CD4-positive, alpha-beta T cell treated with Interleukin-17A for 4 hours (primary cell): ENCODE measurements at places on chromosomes 1 and 21.

DNA sequence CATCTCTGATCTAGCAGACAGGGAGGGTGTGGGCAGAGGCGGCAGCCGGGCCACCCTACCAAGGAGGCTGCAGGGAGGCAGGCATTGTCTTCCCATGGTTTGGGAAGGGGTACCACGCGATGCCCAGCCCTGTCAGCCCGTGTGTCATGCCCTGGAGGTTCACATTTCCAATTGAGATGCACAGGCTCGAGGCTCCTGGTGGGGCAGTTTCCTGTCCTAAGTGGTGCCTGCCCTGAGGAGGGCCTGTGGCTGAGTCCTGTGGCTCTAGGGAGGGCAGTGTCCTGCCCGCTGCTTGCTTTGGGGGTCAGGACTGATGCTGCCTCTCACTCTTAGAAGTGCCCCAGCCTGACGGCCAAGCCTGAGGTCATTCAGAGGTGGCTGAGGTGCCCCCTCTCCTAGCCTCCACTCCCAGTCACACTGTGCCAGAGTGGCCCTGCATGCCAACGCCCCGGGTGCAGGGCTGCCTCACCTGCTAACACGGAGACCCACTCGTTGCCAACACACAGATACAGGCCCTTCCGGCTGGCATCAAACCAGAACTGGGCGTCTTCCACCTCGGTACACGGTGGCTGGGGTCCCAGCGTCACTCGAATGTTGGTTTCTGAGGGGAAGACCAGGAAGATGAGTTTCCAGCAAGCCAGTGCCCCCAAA, 11.9 kb downstream of the KRTAP10-1 start:
- no peak for DNase-seq

- no peak for DNase-seq
These were observed 14.9 kb downstream of the ABCA4 start for GRCh38 chr1:94105957-94106529.

DNA sequence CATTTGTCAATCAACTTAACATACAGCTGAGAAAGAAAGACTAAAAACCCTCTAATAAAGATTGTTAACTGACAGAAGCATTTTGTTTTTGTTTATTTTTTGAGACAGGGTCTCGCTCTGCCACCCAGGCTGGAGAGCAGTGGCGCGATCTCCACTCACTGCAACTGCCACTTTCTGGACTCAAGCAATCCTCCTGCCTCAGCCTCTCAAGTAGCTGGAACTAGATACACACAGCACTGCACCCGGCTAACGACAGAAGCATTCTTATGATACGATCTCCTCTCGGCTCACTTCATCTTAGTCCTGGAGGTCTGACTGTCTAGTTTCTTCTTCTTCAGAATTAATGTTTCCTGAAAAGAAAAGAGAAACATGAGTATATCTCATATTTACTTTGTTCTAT, 23.5 kb downstream of the RSPH1 start:
- DNase-seq: no peak

GRCh38 chr21:21283810-21284209, 285.6 kb downstream of the NCAM2 start:
- DNase-seq: no peak

GRCh38 chr21:26072666-26073615, 97.6 kb downstream of the APP start:
- no peak for DNase-seq

GRCh38 chr1:78171736-78172590, 126.2 kb downstream of the GIPC2 start:
- DNase-seq: no peak

GRCh38 chr1:52186449-52186848, 44.6 kb downstream of the ZFYVE9 start:
- no peak for DNase-seq

DNA sequence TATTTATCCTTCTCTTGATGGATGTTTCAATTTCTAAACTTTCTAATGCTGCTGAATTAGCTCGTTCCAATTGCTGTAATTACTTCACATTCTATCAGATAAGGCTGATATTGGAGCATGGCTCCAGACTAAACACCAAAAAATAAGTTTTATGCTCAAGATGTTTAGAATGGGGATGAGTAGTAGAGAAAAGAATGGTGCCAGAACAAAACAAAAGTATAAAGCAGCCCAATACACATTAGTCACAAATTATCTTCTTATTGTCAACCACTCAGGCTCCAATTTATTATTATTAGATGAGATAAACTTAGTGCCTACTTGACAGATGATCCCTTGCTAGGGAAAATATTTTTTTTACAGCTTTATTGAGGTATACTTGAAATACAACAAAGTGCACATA, 21.8 kb downstream of the ATPAF1 start:
- DNase-seq: no peak

GRCh38 chr1:110164725-110165350, 14.5 kb downstream of the SLC6A17 start:
- DNase-seq: no peak

DNA sequence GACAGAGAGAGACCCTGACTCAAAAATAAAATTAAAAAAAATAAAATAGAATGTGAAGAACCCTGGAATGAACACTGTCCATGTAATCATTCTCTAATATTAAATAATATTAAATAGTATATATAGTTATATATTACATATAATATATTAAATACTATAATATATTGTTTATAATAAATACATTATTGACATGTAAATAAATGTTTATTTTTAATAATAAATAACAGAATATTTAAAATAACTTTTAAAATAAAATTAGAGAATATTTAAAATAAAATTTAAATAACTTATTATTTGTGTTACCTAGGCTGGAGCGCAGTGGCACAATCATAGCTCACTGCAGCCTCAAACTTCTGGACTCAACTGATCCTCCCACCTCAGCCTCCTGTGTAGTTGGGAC, 32.1 kb downstream of the TRAF5 start:
- no peak for DNase-seq

GRCh38 chr1:157178490-157178889, 40.3 kb upstream of the ETV3 start:
- no peak for DNase-seq

GRCh38 chr1:106584107-106584506, 472.4 kb upstream of the PRMT6 start:
- DNase-seq: no peak

DNA sequence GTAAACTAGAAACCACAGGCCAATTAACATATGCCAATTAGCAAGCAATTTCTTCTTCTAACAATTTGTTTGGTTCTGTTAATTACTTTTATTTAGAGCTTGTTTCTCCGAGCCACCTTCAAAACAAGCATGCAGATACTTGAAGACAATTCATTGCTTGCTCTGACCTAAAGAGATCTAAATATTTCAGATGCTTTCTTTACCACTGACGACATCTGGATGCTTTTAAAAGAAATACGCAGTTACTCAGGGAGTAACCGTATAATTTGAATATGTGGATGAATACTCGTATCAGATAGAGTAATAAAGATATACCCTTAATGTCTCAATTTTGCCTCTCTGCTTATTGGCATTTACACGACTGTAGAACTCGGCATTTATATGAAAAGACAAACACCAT, 390.0 kb downstream of the DISC1 start:
- no peak for DNase-seq

GRCh38 chr1:79903321-79903720, 896.8 kb upstream of the ADGRL4 start:
- no peak for DNase-seq

- peak; percentile 42 for DNase-seq
These were observed 1.7 kb upstream of the RIPK4 start for GRCh38 chr21:41768437-41769042.

- no peak for DNase-seq
These were observed 11.6 kb downstream of the IFI6 start for GRCh38 chr1:27660300-27660835.

GRCh38 chr1:224671076-224671475, 55.0 kb downstream of the CNIH3 start:
- no peak for DNase-seq

DNA sequence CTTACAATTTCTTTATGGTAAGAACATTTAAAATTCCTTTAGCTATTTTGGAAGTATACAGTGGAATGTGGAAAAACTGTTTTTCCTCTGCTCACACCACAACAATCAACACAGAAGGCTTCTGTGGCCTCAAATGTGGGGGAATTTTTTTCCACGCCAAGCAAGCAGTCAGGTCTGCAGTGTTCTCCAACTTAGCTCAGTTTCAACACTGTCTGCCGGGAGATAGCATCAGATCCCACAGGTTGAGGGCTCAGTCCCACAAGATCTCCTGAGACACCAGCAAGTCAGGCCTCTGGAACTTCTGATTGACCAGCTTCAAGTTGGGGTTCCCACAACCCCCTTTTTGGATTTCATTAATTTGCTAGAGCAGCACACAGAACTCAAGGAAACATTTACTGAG, 50.3 kb downstream of the PTBP2 start:
- no peak for DNase-seq

GRCh38 chr1:101043776-101044175, 18.2 kb upstream of the DPH5 start:
- DNase-seq: no peak

DNA sequence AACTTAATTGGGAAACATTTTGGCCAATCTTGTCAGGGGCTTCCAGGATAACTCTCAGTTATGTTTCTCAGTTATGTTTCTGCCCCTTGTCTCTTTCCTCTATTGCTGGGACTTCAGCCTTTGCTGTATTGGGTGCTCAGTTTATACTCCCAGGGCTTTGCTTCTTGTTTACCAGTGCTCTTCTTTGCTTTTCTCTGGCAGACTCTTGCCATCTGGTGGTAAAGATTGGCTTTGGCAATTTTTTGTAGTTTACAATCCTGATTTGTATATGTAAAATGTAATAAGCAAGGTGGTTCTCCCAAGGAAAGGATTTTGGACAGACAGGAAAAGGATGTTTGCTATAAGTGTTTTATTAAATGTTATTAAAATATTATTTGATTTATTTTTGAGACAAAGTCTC, 37.9 kb downstream of the FABP3 start:
- no peak for DNase-seq

DNA sequence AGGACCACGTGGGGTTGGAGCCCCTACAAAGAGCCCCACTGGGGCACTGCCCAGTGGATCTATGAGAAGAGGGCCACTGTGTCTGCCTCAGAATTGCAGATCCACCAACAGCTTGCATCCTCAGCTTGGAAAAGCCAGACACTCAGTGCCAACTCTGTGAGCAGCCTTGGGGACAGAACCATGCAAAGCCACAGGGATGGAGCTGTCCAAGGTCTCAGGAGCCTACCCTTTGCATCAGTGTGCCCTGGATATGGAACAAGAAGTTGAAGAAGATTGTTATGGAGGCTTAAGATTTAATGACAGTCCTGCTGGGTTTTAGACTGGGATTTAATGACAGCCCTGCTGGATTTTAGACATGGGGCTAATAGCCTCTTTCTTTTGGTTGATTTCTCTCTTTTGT, 1670.9 kb downstream of the PLA2G4A start:
- DNase-seq: no peak

GRCh38 chr1:236516929-236517704, 6.7 kb upstream of the LGALS8 start:
- peak; percentile 51 for DNase-seq

DNA sequence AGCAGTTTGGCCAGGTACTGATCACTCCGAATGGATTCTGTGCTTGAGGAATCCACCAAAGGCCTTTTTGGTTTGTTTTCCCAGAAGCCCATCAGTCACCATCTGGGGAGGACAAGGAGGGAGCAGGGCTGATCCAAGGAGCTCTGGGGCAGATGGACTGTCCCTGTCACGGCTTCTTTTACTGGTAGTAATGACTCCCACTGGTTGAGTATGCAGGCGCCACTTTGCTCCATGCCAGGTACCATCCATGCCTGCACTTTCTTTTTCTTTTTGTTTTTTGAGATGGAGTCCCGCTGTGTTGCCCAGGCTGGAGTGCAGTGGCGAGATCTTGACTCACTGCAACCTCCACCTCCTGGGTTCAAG, 101.7 kb downstream of the UBIAD1 start:
- DNase-seq: no peak

DNA sequence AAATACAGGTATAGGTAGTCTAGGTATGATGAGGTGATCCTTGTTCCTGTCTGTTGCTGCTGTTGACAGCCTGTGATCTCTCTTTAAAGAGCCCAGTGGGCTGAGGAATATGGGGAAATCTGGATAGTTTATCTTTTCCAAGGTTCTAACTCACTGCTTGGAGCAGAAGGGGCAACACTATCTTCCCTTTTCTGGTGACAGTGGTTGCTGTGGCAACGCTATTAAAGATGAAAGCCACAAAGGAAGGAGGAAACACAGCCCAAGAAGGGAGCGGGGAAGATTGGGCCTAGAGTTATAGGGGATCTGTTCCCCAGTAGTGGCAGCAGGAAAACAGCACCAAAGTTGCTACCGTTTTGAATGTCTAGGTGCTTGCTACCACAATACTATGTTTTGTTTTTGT, 8.8 kb downstream of the PCP4L1 start:
- no peak for DNase-seq

DNA sequence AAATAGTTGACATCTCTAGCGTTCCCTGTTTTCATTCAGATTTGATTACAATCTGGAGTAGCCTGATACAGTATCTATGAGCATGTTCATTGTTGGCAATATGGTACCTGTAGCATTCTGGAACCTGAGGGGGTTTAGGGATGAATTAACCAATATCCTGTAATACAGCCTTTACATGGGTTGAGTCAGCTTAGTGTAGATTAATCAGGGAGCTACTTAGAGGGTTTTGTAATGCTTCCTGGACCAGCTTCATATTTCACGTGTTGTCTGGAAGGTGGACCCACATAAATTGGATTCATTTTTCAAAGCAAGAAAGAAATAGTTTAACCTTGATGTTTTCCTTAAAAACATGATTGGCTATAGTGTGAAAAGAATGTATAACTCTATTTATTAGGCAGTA, 3.6 kb downstream of the OTUD3 start:
- no peak for DNase-seq

DNA sequence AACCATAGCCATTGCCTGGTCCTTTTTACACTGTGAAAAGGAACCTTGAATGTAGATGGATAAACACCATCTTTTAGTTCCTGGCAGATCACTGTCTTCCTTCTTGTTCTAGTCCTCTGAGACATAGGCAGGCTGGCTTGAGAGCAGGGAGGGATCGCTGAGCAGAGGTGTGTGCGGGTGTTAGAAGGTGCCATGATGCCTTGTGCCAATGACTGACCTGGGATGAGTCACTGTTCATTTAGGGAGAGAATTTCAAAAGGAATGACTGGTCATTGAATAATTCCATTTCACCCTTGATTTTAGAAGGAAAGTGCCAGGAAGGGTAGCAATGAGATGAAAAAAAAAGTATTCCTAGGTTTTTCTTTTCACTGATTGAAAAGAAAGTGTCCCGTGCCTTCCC, 383.9 kb downstream of the KIF26B start:
- no peak for DNase-seq

DNA sequence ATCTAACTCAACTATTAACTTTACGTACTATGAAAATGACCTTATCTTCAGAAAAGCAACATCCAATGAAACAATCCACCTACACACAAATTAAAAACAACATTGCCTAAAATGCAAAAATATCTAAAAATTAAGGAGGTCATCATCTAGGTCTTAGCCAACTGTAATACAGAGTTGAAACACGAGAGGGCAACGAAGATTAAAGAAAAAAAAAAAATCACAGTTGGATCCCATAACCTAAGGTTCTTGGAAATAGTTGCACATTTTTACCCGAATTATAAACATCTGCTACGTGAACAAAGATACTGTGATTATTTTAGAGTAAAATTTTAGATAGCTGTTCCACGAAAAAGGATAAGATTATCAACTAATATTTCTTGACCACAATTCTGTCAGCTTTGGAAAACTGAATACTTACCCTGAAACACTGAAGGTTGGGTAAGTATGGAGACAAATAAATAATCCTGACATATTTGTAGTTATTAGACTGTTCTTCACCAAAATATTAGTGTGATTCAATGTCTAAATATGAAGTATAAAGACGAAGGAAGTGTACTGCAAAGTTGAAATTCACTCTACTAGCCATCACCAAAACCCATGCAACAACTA, 88.0 kb upstream of the AK4 start:
- no peak for DNase-seq
